ENCODE measurements at places on chromosomes 6 and 20.

DNA sequence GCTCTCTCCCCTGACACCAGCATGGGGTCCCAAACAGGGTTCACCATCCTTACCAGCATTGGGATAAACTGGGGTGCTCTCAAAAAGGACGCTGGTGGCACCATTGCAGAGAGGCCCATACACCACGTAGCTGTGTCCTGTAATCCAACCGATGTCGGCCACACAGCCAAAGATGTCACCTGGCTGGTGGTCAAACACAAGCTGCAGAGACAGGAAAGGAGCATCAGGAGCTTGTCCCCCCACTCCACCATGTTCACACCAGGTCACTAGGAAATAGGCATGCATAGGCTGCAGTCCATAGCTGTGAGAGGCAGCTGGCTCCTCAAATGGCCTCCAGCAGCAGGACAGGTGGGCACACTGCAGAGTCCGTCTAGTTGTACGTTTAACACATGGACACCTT is 28.8 kb upstream of the APMAP start:
- no peak for DNase-seq

GRCh38 chr6:132734694-132735236 is 20.9 kb upstream of the VNN1 start:
- DNase-seq: no peak

DNA sequence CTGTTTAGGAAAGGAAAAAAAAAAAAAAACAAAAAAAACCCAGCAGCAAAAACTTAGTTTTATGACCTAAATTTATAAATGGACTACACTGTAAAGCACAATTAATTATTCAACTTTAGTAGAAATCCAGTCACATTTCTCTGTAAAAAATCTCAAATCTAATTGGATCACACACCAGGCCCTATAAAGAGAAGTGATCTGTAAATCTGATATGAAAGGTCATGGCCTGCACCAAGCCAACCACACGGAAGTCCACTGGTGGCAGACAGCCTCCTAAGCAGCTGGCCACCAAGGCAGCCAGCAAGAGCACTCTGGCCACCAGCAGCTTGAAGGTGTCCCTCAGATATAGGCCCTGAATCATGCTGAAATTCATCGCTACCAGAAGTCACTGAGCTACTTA is 131.6 kb downstream of the HFE start:
- DNase-seq: no peak

GRCh38 chr6:143191361-143191760 is 130.7 kb downstream of the AIG1 start:
- DNase-seq: no peak

DNA sequence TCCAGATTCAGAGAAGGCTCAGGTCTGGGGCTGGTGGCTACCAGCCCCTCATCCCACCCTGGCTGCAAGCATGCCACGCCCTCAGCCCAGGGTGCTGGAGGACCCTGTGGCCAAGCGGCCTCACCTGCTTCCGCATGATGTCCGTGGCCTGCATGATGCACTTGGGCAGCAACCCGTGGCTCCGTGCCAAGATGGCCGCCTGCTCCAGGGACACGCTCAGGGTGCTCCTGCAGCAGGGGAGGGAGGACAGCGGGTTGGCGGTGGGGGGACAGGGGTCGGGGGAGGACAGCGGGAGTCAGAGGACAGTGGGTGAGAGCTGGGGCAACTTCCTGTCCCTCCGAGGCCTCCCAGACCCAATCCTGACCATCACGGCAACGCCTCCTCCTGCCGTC is 200.1 kb downstream of the PREX1 start:
- no peak for DNase-seq
